Pulmonary artery endothelial cell (primary cell): ENCODE measurements at places on chromosomes 13 and 19.

DNA sequence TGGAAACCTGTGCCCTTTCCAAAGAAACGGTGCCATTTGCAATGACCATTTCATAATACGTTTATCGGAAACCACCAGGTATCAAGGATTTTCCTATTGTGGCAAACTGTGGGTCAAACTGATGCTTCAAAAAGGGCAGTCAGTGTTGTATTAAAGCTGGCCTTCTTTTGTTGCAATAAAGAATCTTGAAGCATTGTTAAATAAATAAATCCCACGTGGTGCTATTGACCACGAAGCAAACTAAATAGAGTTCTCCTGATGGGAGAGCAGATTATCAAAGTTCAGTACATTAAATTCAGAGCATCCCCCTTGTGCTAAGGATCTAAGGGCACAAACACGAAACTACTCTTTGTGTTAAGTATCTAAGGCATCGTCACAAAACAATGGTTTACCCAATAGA lies 545.9 kb upstream of the MIR17HG start:
- DNase-seq: no peak

- DNase-seq: no peak
Observed at GRCh38 chr13:40259899-40260298, 406.5 kb downstream of the FOXO1 start.

GRCh38 chr13:20044086-20044485 lies 85.6 kb downstream of the ZMYM2 start:
- no peak for DNase-seq

DNA sequence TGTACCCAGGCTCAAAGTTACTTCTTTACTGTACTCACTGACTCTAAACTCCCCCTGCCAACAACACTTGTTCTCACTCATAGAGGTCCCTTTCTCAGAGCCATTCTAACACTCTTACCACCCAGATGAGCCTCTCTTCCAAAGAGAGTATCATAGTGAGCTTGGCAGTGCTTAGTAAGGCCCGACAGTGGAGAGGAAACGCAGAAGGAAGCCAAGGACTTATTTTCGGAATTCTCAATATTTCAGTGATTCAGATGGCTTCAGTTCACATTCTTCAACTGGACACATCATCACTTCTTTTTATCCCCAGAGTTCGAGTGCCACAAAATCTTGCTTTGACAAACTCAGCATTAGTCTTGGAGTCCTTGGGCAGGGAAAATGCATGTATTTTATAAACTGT lies 285.9 kb downstream of the DNAJC15 start:
- no peak for DNase-seq

GRCh38 chr13:60094385-60095088 lies 69.2 kb downstream of the DIAPH3 start:
- DNase-seq: no peak

GRCh38 chr19:14412996-14413692 lies 6.0 kb downstream of the DDX39A start:
- no peak for DNase-seq

DNA sequence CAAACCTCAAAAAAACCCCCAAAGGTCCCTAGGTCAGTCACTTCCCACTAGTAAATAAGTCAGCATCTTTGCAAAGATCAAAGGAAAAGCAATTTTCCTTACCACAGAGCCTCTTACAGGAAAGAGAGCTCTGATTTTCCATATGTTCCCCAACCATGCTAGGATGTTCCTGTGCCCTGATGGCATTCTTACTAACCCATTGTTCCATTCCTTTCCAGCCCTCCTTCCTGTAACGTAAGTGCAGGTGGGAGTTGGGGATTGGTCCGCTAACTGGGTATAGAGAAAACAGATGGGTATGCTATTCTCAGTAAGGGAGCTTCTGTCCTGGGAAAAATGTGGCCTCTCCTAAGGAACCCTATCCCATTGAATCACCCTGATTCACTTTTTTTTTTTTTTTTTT lies 14.3 kb downstream of the DPRX start:
- DNase-seq: no peak

DNA sequence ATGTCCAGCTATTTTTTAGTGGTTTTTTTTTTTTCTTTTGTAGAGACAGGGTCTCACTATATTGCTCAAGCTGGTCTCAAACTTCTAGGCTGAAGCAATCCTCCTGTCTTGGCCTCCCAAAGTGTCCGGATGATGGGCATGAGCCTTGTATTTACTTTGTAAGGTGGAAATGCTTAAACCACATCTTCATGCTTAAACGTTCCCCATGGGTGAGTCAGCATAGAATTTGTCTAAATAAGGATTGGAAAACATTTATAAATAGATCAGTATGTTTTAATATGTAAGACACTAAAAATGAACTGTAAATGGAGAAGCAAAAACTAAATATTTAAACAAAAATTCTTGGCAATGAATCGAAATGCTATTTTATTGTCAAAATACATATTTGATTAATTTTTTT lies 698.0 kb downstream of the PCDH9 start:
- DNase-seq: no peak

DNA sequence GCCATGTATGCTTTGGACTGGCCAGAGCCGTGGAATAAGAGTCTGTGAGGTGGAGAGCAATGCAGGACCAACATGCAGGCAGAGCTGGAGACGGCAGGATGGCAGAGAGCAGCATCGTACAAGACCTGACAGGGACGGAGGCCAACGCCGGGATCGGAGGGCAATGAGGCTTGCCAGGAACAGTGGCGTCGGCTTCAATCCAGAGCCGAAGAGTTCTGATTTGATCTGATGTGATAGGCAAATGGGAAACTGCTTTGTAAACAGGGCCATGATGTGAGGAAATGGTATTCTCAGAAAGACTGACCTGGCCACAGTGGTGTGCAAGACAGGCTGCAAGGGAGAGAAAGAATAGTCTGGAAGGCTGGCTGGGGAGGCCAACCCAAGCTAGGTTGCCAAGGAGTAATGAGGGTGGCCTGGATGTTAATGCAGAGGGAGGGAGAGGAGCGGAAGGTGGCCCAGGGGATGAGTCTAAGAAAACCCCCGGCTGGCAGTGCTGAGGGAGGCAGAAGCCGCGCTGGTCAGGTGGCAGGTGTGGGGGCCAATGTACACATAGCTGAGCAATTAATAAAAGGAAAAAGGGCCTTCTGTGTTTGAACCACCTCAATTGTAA lies 26.7 kb downstream of the RCBTB2 start:
- no peak for DNase-seq

DNA sequence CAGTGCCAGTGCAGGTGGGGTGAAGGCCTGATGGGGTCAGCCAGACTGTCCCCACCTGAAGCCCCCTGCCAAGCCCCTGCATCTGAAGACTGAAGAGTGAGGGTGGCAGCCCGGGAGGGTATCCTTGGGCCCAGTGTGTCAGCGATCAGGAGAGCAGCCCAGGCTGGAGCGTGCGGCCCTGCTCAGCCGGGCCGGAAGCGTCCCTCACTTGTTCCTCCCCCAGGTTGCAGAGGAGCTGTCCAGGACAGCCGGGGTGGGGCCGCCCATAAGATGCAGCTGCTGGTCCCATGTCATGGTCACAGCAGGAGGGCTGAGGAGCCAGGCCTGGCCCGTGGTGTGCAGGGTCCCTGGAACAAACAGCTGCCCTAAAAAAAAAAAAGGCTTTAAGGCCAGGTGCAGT lies 55.4 kb downstream of the KDM4B start:
- no peak for DNase-seq

DNA sequence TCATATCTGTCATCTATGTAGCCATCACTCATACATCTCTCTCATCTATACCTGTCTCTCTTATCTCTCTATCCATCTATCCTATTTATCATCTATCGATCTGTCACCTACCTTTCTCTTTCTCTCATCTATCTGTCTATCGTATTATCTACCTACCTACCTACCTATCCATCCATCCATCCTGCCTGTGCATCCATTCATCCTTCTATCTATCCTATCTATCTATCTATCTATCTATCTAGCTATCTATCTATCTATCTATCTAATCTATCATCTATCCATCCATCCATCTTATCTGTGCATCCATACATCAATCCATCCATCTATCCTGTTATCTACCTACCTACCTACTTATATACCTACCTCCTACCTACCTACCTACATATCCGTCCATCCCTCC lies 44.6 kb upstream of the CYP4F8 start:
- DNase-seq: no peak

DNA sequence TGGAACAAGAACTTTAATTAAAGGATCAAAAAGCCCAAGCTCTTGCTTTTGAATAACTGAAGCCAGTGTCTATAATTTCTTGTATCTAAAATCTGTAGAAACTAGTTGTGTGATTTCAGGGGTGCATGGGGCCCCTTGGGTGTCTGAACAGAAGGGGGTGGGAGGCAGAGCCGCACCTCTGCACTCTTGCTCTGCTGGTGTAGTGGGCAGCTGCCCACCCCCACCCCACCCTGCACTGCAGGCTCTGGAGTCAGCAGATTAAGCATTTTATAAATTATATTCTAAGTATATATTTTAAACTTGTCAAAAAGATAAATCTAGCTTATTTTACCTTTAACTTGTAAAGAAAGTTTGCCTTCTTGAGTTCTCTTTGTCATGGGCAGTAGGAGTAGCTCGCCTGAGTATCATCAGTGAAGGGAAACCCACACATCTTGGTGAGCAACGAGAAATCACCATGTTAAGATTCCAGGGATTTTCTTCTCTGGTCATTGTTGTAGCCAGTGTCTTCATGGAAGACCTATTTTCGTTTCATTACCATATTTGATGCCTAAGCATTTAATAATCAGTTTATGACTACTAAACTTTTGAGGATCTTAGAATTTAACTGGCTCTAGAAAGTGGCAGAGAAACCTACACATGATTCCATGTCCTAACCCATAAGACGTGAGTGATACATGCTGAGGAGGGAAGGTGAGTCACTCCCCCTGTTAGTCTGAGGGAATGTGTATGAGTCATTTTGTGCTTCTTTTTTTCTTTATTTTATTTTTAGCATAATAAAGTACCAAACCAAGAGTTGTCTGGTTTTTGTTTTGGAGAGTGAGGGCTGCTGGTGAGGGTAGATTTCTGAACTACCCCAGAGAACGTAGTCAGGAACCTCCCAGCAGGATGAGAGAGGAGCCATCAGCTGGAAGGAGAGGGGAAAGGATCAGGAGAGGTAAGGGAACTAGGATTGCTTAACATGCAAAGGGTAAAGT lies 7.7 kb downstream of the UBE2L5 start:
- DNase-seq: peak; percentile 52

DNA sequence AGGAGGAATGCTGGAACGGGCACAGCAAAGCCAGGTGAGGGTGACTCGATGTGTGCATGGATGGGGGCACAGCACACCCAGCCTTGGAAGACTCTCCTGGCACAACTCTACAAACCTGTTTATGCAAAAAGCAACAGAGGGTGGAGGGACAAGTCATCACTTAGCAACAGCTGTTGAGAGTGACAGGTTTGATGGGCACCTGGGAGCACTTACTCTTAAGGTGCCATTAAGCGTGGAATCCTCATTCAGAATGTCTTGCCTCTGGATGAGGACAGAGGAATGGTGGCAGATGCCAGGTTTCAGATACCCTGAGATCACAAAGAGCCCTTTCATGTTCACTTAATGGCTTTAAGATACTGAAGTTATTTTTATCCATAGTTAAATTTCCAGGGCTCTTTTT lies 97.0 kb downstream of the DCT start:
- no peak for DNase-seq

GRCh38 chr13:99380921-99381645 lies 73.9 kb upstream of the GPR183 start:
- DNase-seq: no peak

- DNase-seq: no peak
Observed at GRCh38 chr13:29499506-29500165, 95.9 kb downstream of the SLC7A1 start.

DNA sequence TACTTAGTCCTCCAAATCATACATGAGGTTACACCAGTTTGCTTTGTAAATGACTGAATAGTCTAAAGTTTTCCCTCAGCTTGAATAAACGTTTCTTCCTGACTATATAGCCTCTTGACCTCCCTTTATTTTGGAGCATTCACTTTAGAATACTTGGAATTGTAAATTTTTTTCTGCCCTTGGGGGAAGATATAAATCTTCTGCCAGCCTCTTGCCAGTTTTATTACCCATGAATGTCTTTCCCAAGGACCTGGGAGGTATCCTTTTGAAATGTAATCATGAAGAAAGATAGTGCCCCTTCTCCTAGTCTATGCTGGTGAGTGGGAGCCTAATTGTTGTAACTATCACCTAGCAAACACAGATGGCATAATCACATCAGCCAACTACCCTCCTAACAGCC lies 2033.9 kb upstream of the PCDH20 start:
- no peak for DNase-seq

- DNase-seq: no peak
Observed at GRCh38 chr13:26500618-26501320, 56.7 kb upstream of the WASF3 start.

GRCh38 chr19:52398081-52398441 lies 412 bp downstream of the ZNF528 start:
- DNase-seq: no peak

DNA sequence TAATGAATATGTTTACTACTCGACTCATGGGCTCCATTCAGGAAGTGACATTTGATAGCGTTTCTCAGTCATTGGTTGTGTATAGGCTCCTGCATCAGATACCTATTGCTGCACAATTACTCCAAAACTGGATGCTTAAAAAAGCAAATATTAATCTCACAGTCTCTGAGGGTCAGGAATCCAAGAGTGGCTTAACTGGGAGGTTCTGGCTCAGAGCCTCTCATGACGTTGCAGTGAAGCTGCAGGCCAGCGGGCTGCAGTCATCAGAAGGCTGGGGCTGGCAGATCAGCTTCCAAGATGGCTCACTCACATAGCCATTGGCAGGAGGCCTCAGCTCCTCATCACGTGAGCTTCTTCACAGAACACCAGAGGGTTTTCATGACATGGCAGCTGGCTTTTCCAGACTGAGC lies 525.1 kb upstream of the NBEA start:
- DNase-seq: no peak

GRCh38 chr19:45439190-45439568 lies 15.5 kb upstream of the ERCC1 start:
- no peak for DNase-seq

- no peak for DNase-seq
Observed at GRCh38 chr19:15684828-15685227, 11.9 kb downstream of the CYP4F12 start.

GRCh38 chr19:13334801-13335481 lies 171.3 kb downstream of the CACNA1A start:
- no peak for DNase-seq

GRCh38 chr19:56905631-56906150 lies 65.2 kb upstream of the PEG3 start:
- no peak for DNase-seq

- DNase-seq: no peak
Observed at GRCh38 chr13:65336087-65336749, 1893.9 kb downstream of the PCDH9 start.

- DNase-seq: no peak
Observed at GRCh38 chr19:8238251-8238650, 29.1 kb downstream of the CERS4 start.

DNA sequence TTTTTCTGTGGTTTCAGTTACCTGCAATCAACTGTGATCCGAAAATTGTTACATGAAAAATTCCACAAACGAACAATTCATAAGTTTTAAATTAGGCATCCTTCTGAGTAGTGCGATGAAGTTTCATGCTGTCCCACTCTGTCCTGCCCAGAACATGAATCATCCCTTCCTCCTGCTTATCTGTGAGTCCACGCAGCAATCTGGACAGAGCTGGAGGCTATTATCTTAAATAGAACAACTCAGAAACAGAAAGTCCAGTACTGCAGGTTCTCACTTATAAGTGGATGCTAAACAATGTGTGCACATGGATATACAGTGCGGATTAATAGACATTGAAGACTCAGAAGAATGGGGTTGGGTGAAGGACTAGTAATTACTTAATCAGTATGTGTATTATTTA lies 583.7 kb upstream of the SPRY2 start:
- peak; percentile 78 for DNase-seq
